ENCODE measurements at places on chromosomes 16 and 17. TPM values are rescaled to one million over a fixed set of nuclear protein-coding genes. Genes with fewer than 3 reads are reported as not detected.

GRB2 gene
- 130 TPM for total RNA-seq

PPP1R27 gene
- not detected for total RNA-seq

NUP93 gene
- 70.1 TPM for total RNA-seq

KRTAP4-3 gene
- total RNA-seq: not detected

SLC22A31 gene
- total RNA-seq: 0.53 TPM
